ENCODE measurements at places on chromosomes 13 and 19.

GRCh38 chr19:15864824-15865223 is 33.0 kb downstream of the CYP4F2 start:
- no peak for DNase-seq

DNA sequence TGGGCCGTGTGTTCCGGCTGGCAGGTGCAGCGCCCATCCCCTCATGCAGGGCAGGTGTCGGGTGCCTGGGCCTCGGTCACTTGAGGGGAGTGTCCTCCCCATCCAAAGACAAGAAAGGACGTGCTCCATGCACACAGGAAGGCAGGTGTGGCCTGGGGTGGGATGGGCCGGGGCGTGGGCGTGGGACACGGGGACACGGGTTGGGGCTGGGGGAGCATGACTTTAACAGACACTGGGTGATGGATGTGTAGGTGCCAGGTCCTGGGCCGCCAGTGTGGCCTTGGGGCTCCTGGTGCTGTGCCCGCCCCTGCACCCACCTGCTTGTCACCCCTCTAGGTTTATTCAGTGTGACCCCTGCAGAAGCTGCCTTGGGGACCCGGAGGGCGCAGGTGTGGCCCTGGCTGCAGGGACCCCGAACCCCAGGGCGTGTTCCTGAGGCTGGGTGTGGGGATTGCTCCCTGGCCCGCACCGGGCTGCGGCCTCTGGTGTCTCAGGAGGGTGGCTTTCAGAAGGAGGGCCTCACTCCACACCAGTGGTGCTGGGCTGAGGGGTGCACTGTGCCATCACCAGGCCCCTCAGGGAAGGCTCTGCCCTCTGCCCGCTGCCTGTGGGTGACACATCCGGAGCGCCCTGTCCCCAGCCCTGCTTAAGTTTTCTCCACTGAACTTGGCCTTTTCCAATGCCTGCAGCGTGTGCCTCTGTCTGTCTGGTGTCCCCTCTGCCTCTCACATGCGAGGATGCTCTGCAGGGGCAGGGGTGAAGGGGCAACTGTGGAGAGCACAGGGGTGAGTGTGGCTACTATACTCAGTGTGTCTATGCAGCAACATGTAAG is 5.2 kb downstream of the TMEM255B start:
- DNase-seq, result no peak

- no peak for DNase-seq
Measured at GRCh38 chr13:112768795-112769481, 79.1 kb downstream of the ATP11A start.

- no peak for DNase-seq
Measured at GRCh38 chr19:18595475-18595874, 6.9 kb downstream of the REX1BD start.

- no peak for DNase-seq
Measured at GRCh38 chr13:110392510-110393240, 85.6 kb downstream of the COL4A2 start.

DNA sequence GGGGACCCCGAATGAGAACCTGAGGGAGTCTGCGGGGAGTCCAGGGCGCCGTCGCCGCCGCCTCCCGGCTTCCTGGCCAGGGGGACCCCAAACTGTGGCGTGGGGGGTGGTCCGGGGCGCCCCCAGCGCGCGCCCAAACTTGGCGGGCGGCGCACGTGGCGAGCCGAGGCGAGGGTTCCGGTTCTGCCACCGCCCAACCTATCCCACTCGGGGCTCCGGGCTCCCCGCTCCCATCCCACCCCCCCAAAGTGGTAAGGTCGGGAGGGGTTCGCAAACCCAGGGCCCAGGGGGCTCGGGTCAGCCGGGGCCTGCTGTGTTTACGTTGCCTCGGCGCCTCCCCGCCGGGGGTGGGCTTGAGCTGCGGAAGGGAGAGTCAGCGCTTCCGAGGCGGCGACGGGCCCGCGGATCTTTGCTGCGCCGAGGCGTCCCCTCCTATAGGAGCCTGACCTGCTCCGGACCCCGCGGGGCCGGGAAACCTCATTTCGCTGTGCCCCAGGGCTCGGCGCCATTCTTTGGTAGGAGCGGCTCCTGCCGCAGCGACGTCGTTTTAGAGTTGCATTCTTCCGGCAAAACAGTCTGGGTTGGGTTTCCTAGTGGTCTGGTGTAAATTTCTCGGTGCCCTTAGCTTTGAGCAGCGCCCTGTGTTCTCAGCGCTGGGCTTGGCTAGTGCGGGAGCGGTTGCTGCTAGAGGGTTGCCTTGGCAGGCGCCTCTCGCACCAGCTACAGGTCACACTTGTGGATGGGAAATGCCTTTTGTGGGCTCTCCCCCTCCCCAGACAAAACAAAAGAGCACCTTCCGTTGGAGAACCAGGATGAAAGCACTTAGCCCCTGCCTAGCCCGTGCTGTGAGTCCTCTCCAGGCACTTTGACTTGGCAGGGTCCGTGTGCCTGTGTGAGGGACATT is 1.2 kb downstream of the DAZAP1 start:
- DNase-seq, result peak; percentile 40

GRCh38 chr19:16595097-16595496 is 22.9 kb upstream of the SLC35E1 start:
- DNase-seq, result no peak

GRCh38 chr13:105607426-105607825 is 928.0 kb downstream of the EFNB2 start:
- no peak for DNase-seq

GRCh38 chr19:18340190-18340989 is at the start of gene PGPEP1:
PGPEP1 (plus strand) TSS chr19:18340598; CDS start chr19:18340682, 84 bp downstream.
- peak; percentile 30 for DNase-seq

DNA sequence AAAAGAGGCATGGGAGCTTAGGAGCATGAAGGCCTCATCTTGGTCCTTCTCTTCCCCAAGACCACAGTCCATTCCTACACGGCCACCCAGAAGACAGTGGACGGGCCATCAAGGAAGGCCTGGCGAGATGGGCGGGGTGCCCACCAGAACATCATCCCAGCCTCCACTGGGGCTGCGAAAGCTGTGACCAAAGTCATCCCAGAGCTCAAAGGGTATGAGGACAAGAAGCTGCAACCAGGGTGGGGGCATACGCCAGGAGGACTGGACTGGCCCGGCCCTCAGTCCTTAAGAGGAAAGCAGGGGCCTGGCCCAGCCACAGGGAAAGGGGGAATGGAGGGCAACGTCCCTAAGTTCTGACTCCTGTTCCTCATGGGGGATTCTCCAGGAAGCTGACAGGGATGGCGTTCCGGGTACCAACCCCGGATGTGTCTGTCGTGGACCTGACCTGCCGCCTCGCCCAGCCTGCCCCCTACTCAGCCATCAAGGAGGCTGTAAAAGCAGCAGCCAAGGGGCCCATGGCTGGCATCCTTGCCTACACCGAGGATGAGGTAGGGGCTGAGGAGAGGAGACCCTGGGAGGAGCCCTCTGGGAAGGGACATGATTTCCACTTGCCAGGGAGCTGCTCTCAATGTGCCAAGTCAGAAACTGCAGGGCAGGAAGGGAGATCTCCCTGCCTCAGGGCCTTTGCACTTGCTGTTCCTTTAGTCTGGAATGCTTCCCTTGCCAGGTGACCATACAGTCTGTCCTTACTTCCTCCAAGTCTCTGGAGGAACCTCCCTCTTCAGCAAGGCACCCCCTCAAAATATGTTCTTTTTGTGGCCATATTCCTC is 1.9 kb upstream of the TMEM147 start:
- no peak for DNase-seq

DNA sequence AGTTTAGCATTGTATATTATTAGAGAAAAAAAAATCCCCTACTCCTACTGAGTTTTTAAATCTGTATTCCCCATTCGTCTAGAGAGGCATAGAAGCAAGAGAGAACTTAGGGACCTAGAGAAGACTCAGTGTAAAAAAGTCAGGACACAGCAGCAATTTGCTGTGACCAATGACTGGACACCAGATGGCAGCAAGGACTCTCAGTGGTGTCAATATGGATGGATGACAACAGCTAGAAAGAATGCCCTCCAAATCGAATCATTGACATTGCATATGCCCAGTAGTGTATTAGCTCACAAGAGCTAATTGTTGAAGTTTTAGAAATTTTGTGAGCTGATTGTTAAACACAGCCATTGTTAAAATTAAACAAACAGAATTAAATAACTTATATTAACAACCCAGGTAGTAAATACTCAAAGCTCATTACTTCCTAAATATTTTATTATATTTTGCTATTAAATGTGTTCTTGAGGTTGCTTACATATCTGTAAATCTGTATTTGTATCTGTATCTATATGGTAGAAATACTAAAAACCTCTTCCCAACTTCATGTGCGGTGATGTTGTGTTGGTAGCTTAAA is 43.9 kb downstream of the SIAH3 start:
- DNase-seq, result no peak
